ENCODE measurements at places on chromosomes 11 and 22. TPM values are rescaled to one million over a fixed set of nuclear protein-coding genes. Genes with fewer than 3 reads are reported as not detected.
A peak's percentile ranks its signal among the peaks of the same experiment; 100 is the strongest.

- DNase-seq = no peak
Measured at GRCh38 chr22:45072322-45072903, 62.6 kb upstream of the PHF21B start.

DNA sequence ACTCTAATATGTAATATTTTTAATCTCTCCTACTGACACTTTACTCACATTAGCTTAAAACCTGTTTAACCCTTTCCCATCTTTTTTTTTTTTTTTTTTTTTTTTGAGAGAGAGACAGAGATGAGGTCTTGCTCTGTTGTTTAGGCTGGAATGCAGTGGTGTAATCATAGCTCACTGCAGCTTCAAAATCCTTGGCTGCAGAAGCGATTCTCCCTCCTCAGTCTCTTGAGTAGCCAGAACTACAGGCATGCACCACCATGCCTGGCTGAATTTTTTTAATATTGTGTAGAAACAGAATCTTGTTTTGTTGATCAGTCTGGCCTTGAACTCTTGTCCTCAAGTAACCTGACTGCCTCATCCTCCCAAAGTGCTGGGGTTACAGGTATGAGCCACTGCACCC lies 37.3 kb downstream of the PAMR1 start:
- no peak for DNase-seq

GRCh38 chr22:50620593-50621355 lies 7.2 kb downstream of the ARSA start:
- peak; percentile 97 for DNase-seq

GRCh38 chr22:29204455-29205183 lies 1.1 kb upstream of the EMID1 start:
- no peak for DNase-seq

The C11orf91 gene
- not detected for total RNA-seq

GRCh38 chr11:132318421-132319157 lies 948.2 kb downstream of the NTM start:
- no peak for DNase-seq

DNA sequence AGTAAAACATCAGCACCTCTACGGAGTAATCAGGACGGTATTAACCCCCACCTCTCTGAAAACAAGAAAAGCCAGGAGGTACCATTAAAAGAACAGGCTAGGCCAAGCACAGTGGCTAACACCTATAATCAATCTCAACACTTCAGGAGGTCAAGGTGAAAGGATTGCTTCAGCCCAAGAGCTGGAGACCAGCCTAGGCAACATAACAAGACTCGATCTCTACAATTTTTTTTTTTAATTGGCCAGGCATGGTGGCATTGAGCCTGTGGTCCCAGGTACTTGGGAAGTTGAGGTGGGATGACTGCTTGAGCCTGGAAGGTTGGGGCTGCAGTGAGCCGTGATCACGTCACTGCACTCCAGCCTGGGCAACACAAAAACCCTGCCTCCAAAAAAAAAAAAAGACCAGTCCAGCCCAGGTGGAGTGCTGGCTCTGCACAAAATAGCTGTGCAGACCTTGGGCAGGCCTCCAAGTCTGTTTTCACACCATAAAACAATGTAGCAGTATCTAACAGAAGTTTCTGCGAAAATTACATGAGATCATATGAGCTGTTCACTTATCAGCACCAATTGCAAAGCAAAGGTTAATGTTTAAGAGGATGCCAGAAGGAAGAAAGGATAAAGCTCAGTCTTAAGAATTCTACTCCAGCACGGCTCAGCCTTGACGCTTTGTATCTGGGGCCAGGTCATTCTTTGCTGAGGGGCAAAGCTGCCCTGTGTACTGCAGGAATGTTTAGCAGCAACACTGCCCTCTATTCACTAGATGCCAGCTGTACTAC lies 14.8 kb downstream of the CHKA start:
- DNase-seq = no peak

- peak; percentile 93 for DNase-seq
Measured at GRCh38 chr22:22810018-22810427, 77.6 kb upstream of the IGLL5 start.

GRCh38 chr11:114441921-114442320 lies 2.7 kb downstream of the REXO2 start:
- DNase-seq = no peak

The MYBPC3 gene
- total RNA-seq = 0.45 TPM

DNA sequence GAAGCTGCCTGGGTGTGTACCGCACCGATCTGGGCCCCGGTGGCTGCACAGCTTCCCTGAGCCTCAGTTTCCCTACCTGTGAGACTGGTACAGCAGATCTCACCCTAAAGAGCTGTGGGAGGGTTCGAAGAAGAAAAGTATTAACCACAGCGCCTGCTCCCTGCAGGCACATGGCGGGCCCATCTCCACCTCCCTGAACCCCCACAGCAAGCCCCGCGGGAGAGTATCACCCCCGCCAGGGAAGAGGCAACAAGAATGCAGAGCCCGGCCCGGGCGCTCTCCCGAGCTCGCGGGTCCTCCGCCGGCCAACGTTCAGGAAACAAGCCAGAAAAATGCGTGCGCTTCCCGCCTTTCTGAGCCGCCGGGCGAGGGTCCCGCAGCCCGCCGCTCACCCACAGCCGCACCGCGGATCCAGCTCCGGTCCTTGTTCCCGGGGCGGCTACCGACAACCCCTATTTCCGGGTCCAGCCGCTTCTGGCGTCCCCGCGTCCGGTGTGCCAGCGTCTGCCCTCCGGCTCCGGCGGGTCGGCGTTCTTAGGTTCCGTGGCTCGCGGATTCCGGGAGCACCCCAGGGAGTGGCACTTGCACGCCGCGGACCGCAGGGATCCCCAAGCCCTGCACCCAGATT lies at the start of gene TOP3B:
TSS of gene TOP3B (minus strand) at position 450 of the 628 bp plus-strand sequence. CDS start 7,078 bp downstream, outside the sequence.
- peak; percentile 73 for DNase-seq

- DNase-seq = no peak
Measured at GRCh38 chr22:26524870-26525269, 12.6 kb upstream of the TFIP11 start.

The SMIM35 gene
- 0.68 TPM for total RNA-seq

The ANKK1 gene
- 0.93 TPM for total RNA-seq

- no peak for DNase-seq
Measured at GRCh38 chr11:106644824-106645223, 373.5 kb downstream of the GUCY1A2 start.

GRCh38 chr11:69449320-69450063 lies 32.0 kb upstream of the LINC01488 start:
- no peak for DNase-seq

DNA sequence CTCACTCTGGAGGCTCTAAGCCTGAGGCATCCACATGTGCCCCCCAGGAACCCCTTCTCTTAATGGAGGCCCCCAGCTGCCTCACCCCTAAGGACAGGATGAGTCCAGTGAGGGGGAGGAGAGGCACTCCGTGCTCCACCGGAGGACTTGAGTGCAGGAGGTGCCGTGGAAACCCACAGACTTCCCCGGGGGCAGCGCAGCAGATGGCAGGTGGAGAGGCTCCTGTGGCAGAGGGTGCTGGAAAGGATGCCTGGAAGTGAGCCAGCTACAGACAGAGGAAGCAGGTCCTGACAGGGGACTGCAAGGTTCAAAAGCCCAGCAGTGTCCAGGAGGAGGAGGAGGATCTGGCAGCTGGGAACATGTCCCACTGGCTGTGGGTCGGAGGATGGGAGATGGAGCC lies 1384.0 kb downstream of the TBC1D22A start:
- no peak for DNase-seq

The GRM5 gene
- total RNA-seq = not detected

The CD44 gene
- total RNA-seq = 490 TPM

The SLC1A2 gene
- total RNA-seq = not detected

GRCh38 chr22:23796461-23796860 lies 9.7 kb downstream of the SMARCB1 start:
- no peak for DNase-seq

DNA sequence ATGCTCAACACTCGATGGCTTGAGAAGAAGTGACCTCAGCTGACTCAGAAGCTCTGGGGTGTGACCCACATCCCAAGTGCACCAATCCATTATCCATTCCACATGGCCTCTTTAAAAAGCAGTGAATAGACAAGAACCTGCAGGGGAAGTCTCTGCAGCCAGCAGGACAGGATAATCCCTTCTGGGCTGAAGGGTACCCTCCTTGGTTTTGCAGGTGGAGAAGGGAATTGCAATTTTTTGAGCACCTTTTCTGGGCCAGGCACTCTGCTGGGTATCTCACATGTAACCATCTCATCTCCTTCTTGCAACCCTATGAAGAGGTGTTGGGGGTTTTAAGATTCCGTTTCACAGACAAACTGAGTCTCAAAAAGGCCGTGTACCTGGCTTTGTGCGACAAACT lies 76.6 kb downstream of the MYO18B start:
- DNase-seq = no peak

GRCh38 chr11:94658888-94659287 lies 91.7 kb downstream of the PIWIL4 start:
- no peak for DNase-seq

- no peak for DNase-seq
Measured at GRCh38 chr11:118804094-118804493, 13.1 kb upstream of the DDX6 start.

The DNAJC4 gene
- total RNA-seq = 45.0 TPM
